ENCODE measurements at places on chromosomes 1 and 21.
A peak's percentile ranks its signal among the peaks of the same experiment; 100 is the strongest.

- no peak overlapping the region for H3K27ac ChIP-seq
- no peak for DNase-seq
- H3K4me3 ChIP-seq: no peak overlapping the region
- H3K36me3 ChIP-seq: no peaks in the 10 kb centered on the region
Measured at GRCh38 chr1:219682788-219683187, 69.9 kb upstream of the ZC3H11B start.

- no peaks in the 10 kb centered on the region for H3K36me3 ChIP-seq
- H3K27me3 ChIP-seq: peaks cover 6% of the 10 kb centered on the region
- H3K4me3 ChIP-seq: no peak overlapping the region
- H3K27ac ChIP-seq: no peak overlapping the region
Measured at GRCh38 chr1:173708787-173709186, 6.0 kb upstream of the KLHL20 start.

DNA sequence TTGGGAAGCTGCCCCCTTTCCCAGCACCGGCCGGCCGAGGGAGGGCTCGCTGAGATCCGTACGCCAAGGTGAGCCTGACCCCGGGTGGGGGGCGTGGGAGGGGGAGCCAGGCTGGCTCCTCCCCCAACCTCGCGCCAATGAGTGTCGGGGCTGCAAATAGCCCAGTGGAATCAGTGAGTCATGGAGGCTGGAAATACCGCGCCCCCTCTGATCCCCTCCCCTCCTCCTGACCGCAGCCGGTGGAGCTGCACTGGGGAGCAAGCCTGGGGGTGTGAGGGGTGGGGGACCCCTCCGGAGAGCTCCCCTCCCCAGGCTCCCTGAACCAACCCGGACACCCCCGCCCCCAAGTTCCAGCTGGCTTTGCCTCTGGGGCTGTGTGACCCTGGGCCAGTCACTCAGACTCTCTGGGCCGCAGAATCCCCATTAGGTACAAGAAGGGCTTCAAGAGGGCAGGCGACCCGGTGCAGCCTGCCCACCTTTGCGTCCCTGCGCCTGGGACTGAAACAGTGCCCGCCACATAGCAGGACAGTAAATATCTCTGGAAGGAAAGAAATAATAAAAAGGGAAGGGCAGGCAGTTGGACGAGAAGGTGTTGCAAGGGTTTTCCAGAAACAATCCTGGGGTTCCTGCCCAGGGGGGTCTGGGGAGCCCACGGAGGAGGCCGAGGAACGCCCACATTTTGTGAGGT, 4.5 kb downstream of the HSPB7 start:
- peak; percentile 27 for DNase-seq
- peak overlapping the region; percentile 52 for H3K27ac ChIP-seq
- H3K27me3 ChIP-seq: no peaks in the 10 kb centered on the region
- H3K4me3 ChIP-seq: peak overlapping the region; percentile 31
- no peaks in the 10 kb centered on the region for H3K36me3 ChIP-seq

DNA sequence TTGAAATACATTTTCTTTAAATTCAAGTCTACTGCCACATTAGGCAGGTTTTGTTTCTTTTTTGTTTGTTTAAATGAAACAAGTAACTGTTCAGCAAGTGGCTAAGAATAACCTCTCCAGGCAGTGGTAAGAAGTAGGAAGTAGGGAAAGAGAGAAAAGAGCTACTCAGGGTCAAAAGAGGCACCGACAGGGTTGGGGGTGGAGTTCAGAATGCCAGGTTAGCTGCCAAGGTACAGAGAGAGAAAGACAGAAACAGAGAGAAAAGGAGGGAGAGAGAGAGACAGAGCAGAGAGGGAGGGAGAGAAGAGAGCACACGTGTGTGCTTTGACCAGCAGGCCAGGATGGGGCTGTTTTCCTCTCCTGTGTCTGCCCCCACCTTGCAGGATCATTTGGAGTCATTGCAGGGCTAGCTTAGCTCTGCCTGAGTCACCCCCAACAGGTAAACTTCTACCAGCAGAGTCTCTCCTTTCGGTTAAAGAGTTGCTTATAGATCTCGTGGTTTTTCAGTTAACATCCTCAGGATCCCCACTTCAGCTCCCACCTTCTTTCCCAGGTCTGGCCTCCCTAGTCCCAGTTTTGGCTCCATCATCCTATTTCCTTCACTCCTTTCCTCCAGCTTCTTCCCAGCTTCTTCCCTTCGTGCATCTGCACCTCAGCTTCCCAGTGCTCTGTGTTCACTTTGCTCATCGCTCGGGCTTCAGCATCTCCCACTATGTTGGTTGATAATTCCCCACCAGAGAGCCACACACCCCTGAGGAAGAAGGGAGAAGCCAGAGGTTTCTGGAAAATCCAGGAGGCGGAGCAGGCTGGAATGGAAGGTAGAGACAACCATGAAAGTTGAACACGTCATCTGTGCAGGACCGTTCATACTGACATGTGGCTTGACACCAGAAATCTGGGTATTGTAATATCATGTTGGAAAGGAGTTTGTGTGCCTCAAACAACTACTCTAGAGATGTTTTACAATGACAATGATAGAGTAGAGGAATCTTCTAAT, 21.8 kb upstream of the RAB4A start:
- H3K27ac ChIP-seq: no peak overlapping the region
- peaks cover 6% of the 10 kb centered on the region for H3K4me1 ChIP-seq
- DNase-seq: no peak
- no peaks in the 10 kb centered on the region for H3K27me3 ChIP-seq

- no peak overlapping the region for H3K27ac ChIP-seq
- H3K4me3 ChIP-seq: no peak overlapping the region
- H3K27me3 ChIP-seq: no peaks in the 10 kb centered on the region
Measured at GRCh38 chr1:230985711-230986110, 6.8 kb downstream of the ARV1 start.

DNA sequence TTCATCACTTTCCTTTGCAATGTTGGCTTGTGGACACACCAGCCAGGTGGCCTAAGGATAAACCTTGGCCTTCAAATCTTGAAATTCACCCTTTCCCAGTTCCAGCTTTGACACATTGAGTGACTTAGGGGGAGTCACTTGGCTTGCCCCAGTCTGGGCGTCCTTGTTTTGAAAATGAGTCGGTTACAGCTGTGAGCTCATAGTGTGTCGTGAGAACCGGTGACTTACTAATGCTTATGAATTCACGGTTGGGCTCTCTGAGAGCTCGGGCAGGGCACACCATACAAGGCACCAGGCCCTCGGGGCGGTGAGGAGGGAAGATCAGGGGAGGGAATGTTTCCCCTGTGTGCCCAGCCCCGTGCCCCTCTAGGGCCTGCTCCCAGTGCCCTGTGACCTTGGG, 126.9 kb upstream of the TMPRSS2 start:
- H3K36me3 ChIP-seq: no peaks in the 10 kb centered on the region
- no peak for DNase-seq
- no peaks in the 10 kb centered on the region for H3K4me1 ChIP-seq
- H3K27me3 ChIP-seq: no peaks in the 10 kb centered on the region

DNA sequence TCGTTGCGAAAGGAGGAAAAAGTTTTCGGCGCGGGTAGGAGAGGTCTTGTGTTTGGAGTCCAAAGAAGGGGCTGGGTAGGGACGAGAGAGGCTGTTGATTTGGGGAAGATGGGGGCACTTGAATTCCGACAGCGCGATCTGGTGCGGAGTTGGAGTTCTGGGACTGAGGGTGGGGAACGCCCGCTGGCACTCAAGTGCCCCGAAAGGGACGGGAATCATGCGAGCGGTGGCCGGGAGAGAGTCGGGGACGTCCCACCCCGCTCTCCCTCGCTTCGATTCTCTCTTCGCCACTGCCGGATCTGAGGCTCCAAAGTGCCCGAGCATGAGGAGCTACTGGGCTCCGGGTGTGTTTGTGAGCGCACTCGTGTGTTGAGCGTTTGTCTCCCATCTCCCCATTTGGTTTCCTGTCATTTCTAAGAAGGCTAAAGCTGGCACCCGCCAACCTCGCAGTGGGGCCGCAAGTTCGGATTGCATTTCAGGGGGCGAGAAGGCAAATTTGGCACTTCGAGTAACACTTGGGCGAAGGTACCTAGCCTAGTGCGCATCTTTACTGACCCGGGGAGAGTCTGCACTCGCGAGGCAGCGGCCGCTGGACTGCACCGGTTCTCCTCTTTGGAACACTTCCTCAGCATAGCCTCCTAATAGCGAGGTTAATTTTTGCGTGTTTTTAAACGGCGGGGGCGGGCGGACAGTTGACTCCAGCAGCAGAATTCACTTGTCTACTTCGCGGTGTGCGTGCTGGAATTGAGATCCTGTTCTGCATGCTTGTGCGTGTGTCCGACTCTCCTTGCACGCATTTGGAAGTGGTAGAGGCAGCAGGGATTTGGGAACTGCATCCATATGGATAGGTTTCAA, 1.2 kb downstream of the CHRM3 start:
- H3K4me1 ChIP-seq: peaks cover 3% of the 10 kb centered on the region
- H3K27me3 ChIP-seq: no peaks in the 10 kb centered on the region
- DNase-seq: peak; percentile 34
- peak overlapping the region; percentile 71 for H3K4me3 ChIP-seq
- no peak overlapping the region for H3K27ac ChIP-seq

GRCh38 chr1:54887665-54888071, 673 bp upstream of the DHCR24 start:
- peak overlapping the region; percentile 76 for H3K4me3 ChIP-seq
- peak overlapping the region; percentile 34 for H3K27ac ChIP-seq
- peaks cover 13% of the 10 kb centered on the region for H3K4me1 ChIP-seq

- DNase-seq: no peak
- H3K27ac ChIP-seq: no peak overlapping the region
- H3K4me1 ChIP-seq: no peaks in the 10 kb centered on the region
- H3K4me3 ChIP-seq: no peak overlapping the region
- no peaks in the 10 kb centered on the region for H3K36me3 ChIP-seq
- H3K27me3 ChIP-seq: no peaks in the 10 kb centered on the region
Measured at GRCh38 chr1:77068013-77068412, 151.2 kb downstream of the PIGK start.

- no peak overlapping the region for H3K27ac ChIP-seq
- no peaks in the 10 kb centered on the region for H3K27me3 ChIP-seq
- no peak overlapping the region for H3K4me3 ChIP-seq
- H3K36me3 ChIP-seq: no peaks in the 10 kb centered on the region
Measured at GRCh38 chr1:100347009-100347966, 5.0 kb upstream of the CDC14A start.

DNA sequence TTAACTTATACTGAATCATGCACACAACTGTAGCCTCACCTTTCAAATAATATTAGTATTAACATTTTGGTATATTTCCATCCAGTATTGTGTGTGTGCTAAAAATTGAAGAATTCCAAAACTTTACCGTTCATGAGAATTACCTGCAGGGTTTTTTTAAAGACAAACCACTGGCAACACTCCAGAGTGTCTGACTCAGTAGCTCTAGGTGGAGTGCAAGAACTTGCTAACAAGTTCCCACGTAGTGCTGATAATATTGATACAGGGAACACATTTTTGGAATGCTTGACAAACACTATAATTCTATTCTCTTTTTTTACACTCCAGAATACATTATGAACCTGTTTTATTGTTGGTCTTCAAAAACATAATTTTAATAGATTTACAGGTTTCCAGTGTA, 27.7 kb upstream of the SLC5A9 start:
- no peak for DNase-seq
- no peak overlapping the region for H3K27ac ChIP-seq
- H3K36me3 ChIP-seq: no peaks in the 10 kb centered on the region
- no peaks in the 10 kb centered on the region for H3K27me3 ChIP-seq

DNA sequence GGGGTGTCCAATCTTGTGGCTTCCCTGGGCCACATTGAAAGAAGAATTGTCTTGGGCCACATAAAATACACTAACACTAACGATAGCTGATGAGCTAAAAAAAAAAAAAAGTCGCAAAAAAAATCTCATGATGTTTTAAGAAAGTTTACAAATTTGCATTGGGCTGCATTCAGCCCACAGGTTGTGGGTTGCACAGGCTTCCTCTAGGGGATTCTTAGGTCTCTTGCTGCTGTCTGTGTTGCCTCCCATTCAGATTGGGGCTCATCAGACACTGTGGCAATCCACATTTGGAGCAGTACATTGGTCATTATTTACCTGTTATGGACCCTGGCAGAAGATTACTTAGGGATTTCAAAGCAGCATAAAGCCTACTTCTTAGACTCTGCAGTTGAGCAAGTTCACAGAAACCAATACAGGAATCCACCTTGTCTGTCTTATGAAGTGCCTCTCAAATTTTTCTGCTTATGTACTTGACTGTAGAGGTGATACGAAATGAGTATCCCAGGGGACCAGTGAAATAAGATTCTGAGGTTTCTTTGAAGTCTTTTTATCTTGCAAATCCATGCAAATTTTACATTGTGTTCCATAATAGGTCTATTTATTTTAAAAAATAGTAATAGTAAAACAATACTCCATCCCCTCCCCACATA, 205.5 kb downstream of the RPS6KC1 start:
- H3K4me3 ChIP-seq: no peak overlapping the region
- H3K4me1 ChIP-seq: no peaks in the 10 kb centered on the region
- H3K27ac ChIP-seq: no peak overlapping the region
- no peaks in the 10 kb centered on the region for H3K36me3 ChIP-seq
- DNase-seq: no peak
- no peaks in the 10 kb centered on the region for H3K27me3 ChIP-seq

GRCh38 chr1:53189061-53189460, 7.6 kb upstream of the CPT2 start:
- no peak for DNase-seq
- no peaks in the 10 kb centered on the region for H3K36me3 ChIP-seq
- no peak overlapping the region for H3K4me3 ChIP-seq
- no peaks in the 10 kb centered on the region for H3K4me1 ChIP-seq
- no peak overlapping the region for H3K27ac ChIP-seq

GRCh38 chr1:60833173-60833572, 249.2 kb upstream of the NFIA start:
- H3K27ac ChIP-seq: peak overlapping the region; percentile 50
- no peak overlapping the region for H3K4me3 ChIP-seq
- no peaks in the 10 kb centered on the region for H3K4me1 ChIP-seq
- H3K36me3 ChIP-seq: no peaks in the 10 kb centered on the region
- H3K27me3 ChIP-seq: no peaks in the 10 kb centered on the region

DNA sequence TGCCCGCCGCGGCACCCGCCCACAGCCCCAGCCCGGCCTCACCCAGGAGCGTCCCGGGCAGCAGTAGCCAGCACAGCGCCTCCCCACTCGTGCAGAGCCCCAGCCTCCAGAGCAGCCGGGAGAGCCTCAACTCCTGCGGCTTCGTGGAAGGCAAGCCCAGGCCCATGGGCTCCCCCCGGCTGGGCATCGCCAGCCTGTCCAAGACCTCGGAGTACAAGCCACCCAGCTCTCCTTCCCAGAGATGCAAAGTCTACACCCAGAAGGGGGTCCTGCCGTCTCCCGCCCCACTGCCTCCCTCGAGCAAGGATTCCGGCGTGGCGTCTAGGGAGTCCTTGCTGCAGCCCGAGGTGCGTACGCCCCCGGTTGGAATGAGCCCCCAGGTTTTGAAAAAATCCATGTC, 531.2 kb downstream of the KIF26B start:
- no peak overlapping the region for H3K4me3 ChIP-seq
- no peaks in the 10 kb centered on the region for H3K4me1 ChIP-seq
- H3K27me3 ChIP-seq: no peaks in the 10 kb centered on the region
- no peak overlapping the region for H3K27ac ChIP-seq

DNA sequence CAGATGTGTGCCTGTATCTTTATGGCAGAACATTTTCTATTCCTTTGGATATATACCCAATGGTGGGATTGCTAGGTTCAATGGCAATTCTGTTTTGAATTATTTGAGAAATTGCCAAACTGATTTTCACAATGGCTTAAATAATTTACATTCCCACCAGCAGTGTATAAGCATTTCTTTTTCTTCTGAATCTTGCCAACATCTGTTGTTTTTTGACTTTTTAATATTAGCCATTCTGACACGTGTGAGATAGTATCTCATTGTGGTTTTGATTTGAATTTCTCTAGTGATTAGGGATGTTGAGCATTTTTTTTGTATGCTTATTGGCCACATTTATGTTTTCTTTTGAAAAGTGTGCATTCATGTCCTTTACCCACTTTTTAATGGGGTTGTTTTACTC, 864.3 kb upstream of the ADAMTS5 start:
- H3K27me3 ChIP-seq: no peaks in the 10 kb centered on the region
- H3K4me3 ChIP-seq: no peak overlapping the region
- H3K36me3 ChIP-seq: no peaks in the 10 kb centered on the region
- no peak for DNase-seq
- no peaks in the 10 kb centered on the region for H3K4me1 ChIP-seq

Data from small intestine (tissue), 16 donors.